H1 (cell line): ENCODE measurements at places on chromosomes 7 and 10.
A peak's percentile ranks its signal among the peaks of the same experiment; 100 is the strongest.

- no peak overlapping the region for H3K27ac ChIP-seq
- DNase-seq, result no peak
- no peaks in the 10 kb centered on the region for H3K4me1 ChIP-seq
- no peaks in the 10 kb centered on the region for H3K36me3 ChIP-seq
- H3K27me3 ChIP-seq, result no peaks in the 10 kb centered on the region
- no peak overlapping the region for H3K4me3 ChIP-seq
These were observed 526.2 kb upstream of the ADARB2 start for GRCh38 chr10:2263561-2263960.

DNA sequence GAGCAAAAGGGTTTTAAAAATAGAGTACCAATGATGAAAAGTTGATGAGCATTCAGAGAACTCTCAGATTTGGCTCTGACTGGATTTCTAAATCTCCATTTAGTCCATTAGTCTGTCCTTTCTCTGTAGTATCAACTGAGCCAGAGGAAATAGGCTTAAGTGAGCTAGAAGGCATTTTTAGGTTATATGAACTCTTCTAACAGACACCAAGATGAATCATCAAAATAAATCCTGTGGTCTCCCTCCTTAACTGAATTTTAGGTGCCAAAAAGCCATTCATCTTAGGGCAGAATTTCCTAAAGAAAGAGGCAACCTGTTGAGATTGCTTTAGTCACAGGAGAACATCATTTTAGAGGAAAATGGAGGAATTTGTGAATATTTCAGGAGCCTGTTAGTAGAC lies 305.1 kb downstream of the AUTS2 start:
- no peaks in the 10 kb centered on the region for H3K36me3 ChIP-seq
- no peak overlapping the region for H3K27ac ChIP-seq
- no peaks in the 10 kb centered on the region for H3K27me3 ChIP-seq
- no peak for DNase-seq

DNA sequence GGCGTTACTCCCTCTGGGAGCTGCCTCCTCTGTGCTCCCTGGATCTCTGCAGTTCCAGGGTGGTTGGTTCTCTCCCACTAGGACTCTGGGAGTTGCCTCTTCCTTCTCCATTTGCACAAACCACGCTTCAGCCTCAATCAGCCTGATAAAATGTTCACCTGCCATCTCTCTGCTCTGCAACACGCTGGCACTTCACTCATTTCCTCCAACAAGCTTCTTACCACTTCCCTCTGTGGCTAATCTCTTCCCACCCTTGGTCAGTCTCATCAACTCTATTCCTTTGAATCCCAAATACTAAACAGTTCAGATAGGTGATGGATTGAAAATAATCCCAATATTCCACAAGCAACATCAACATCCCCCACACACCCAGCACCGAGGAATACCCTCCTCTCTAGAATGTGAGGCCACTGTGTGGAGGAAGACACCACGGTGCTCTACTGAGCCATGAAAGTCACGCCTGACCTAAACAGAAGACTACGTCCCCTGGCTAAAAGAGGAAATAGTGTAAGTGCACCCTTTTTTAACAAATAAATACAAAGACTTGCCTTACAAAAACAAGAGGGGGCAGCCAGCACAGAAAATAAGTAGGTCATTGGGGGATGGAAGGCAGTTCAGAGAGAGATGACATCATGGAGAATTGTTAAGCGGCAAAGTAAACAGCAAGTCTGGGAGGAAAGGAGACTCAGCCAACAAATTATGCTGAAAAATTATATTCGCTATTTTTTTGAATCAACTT lies 1.9 kb upstream of the FAM170B start:
- H3K4me3 ChIP-seq, result no peak overlapping the region
- H3K4me1 ChIP-seq, result no peaks in the 10 kb centered on the region
- H3K27me3 ChIP-seq, result no peaks in the 10 kb centered on the region
- H3K27ac ChIP-seq, result no peak overlapping the region
- DNase-seq, result no peak
- no peaks in the 10 kb centered on the region for H3K36me3 ChIP-seq

DNA sequence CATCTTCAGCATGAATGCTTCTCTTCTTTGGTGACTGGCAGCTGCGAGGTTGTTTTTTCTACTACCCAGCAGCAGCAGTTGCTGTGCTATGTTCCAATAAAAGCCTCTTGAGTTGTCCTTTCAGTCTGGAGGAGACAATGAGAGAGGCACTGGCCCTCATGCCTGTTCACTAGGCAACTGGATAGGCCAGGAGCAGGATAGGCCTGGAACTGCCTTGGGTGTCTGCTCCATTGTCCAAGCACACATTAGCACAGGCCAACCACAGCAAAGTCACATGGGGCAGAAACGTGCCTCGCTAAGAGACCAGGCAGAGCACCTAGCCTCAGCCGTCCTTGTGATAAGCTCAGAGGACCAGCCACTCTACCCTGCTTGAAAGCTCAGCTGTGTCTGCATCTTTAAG lies 76.9 kb upstream of the PDCD4 start:
- H3K36me3 ChIP-seq, result no peaks in the 10 kb centered on the region
- no peaks in the 10 kb centered on the region for H3K4me1 ChIP-seq
- H3K4me3 ChIP-seq, result no peak overlapping the region
- H3K27ac ChIP-seq, result no peak overlapping the region
- no peak for DNase-seq
- H3K27me3 ChIP-seq, result no peaks in the 10 kb centered on the region

GRCh38 chr7:77887567-77887966 lies 89.0 kb downstream of the PHTF2 start:
- no peaks in the 10 kb centered on the region for H3K4me1 ChIP-seq
- H3K36me3 ChIP-seq, result no peaks in the 10 kb centered on the region
- DNase-seq, result no peak
- no peaks in the 10 kb centered on the region for H3K27me3 ChIP-seq

- no peaks in the 10 kb centered on the region for H3K36me3 ChIP-seq
- H3K27me3 ChIP-seq, result no peaks in the 10 kb centered on the region
- no peaks in the 10 kb centered on the region for H3K4me1 ChIP-seq
- no peak overlapping the region for H3K4me3 ChIP-seq
These were observed 8.1 kb downstream of the IL2RA start for GRCh38 chr10:6053816-6054631.

GRCh38 chr7:100957832-100958421 lies 8.6 kb downstream of the MUC3A start:
- no peaks in the 10 kb centered on the region for H3K4me1 ChIP-seq
- DNase-seq, result no peak
- H3K36me3 ChIP-seq, result no peaks in the 10 kb centered on the region
- no peak overlapping the region for H3K27ac ChIP-seq

DNA sequence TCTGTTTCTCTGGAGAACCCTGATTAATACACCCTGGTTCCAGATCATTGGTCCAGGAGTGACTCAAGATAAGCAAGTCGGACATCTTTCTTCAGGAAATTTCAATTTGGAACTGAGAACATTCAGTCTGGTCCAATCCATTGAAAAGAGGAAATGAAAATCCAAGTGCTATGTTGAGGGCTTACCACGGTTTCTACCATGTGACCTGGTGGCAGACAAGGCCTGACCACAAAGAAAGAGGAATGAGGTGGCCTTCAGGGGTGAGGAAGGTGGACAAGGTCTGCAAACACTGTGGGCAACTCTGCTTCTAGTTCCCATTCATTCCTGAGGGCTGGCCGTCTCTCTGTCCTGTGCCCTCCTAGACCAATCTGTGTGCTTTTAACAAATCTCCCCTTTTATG lies 149.2 kb upstream of the GHITM start:
- no peaks in the 10 kb centered on the region for H3K36me3 ChIP-seq
- H3K27ac ChIP-seq, result no peak overlapping the region
- H3K4me3 ChIP-seq, result no peak overlapping the region
- no peaks in the 10 kb centered on the region for H3K27me3 ChIP-seq
- no peak for DNase-seq

DNA sequence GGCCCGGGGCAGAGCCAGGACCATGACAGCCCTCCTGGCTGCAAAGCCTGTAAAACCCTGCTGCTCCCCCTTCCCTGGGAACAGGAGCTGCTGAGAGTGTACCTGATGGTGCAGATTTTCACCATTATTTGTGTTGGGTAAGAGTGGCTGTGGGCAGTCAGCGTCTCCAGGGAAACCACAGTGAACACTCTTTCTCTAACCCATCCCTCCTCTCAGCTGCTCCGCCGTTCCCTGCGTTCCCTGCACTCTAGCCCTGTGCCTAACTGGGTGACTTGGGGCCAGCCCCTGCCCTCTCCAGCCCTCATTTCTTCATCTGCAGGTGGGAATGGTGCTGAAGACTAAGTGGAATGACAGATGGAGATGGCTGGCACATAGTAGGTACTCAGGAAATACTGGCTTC lies 75.9 kb upstream of the PCBD1 start:
- peaks cover 3% of the 10 kb centered on the region; the same call in 1 of the 2 replicates for H3K27me3 ChIP-seq
- no peak overlapping the region for H3K27ac ChIP-seq
- H3K4me1 ChIP-seq, result peaks cover 6% of the 10 kb centered on the region; the same call in 1 of the 2 replicates
- DNase-seq, result no peak

- H3K4me3 ChIP-seq, result no peak overlapping the region
- no peaks in the 10 kb centered on the region for H3K36me3 ChIP-seq
- no peaks in the 10 kb centered on the region for H3K4me1 ChIP-seq
- DNase-seq, result no peak
These were observed 356.8 kb upstream of the ADARB2 start for GRCh38 chr10:2094171-2094570.

- no peaks in the 10 kb centered on the region for H3K27me3 ChIP-seq
- H3K4me1 ChIP-seq, result peaks cover 4% of the 10 kb centered on the region; the same call in 1 of the 2 replicates
- H3K27ac ChIP-seq, result no peak overlapping the region
- no peak overlapping the region for H3K4me3 ChIP-seq
- DNase-seq, result no peak
These were observed 39.0 kb downstream of the COL17A1 start for GRCh38 chr10:104046651-104047050.

DNA sequence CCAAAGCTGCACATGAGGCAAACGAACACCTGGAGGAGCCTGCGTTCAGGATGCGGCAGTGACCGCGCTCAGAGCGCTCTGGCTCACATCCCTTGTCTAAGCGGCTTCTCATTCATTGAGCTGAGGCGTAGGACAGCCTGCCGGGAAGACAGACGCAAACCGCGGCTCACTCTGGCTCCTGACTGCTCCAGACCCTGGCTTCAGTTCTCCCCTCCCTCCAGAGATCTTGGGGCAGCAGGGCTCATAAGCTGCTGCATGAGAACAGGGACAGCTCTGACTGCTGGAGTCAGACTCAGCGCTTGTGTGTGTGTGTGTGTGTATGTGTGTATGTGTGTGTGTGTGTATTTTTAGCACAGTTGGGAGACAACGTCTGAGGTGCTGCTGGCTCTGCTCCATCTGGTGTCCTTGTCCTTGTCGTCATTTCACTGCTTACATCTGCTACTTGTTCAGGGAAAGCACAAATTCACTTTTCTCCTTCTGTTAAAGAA lies 15.8 kb upstream of the LYZL2 start:
- no peak overlapping the region for H3K27ac ChIP-seq
- H3K27me3 ChIP-seq, result no peaks in the 10 kb centered on the region
- no peak for DNase-seq
- H3K4me1 ChIP-seq, result no peaks in the 10 kb centered on the region

DNA sequence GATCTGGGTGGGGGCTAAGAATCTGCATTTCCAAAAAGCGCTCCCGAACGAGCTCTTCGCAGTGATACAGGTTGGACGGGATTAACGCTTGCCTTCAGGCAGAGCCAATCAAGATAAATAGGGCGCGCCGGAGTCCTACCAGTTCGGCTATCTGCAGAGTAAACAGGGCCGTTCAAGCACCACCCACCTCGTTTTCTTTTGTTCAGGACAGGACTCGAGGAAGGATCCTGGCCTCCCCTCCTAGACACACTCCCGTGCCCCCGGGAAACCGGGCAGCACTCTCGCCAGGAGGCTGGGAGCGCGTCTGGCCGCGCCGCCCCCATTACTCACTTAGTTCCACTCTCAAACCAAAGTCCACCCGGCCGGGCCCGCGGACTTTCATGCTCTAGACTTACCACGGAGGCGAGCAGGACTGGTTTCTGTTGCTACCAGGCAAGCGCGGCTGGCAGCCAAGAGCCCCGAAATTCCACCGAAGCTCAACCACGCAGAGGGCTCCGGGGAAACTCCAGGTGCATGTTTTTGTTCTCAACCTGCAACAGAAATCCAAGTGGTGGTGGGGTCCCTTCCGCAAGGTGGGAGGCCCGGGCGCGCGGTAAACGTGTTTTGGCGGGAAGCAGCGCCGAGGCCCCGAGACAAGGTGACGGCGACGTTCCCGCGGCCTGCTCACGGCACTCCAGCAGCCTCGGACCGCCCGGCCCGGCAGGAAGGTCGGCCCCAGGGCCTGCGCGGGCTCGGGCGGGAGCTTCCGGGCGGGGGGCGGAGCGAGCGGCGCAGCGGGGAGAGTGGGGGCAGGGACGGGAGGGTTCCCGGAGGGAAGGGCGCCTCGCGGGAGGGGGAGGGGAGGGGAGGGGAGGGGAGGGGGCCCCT lies 12.7 kb downstream of the HNRNPF start:
- H3K36me3 ChIP-seq, result peaks cover 42% of the 10 kb centered on the region
- H3K27ac ChIP-seq, result peak overlapping the region; percentile 96
- peak; percentile 85 for DNase-seq
- peak overlapping the region; percentile 76 for H3K4me3 ChIP-seq

DNA sequence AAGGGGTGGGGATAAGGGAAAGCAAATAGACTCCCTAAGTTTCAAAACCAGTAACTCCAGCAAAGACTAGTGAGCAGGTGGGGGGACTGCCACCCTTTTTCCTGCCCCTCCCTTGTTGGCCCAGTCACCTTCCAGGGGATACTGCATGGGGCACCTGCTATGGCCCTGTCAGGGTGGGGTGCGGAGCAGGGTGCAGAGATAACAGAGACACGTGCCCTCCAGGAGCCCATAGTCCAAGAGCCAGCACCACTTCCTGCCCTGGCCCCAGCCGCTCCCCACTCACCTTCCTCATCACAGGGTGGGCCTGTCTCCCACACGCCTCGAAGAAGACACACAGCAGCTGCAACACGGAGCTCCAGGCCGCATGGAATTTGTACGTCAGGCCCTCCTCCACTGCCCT lies 20.6 kb downstream of the RRP12 start:
- peaks cover 30% of the 10 kb centered on the region for H3K36me3 ChIP-seq
- no peak for DNase-seq

- H3K27me3 ChIP-seq, result no peaks in the 10 kb centered on the region
- H3K27ac ChIP-seq, result no peak overlapping the region
- no peaks in the 10 kb centered on the region for H3K4me1 ChIP-seq
- no peak overlapping the region for H3K4me3 ChIP-seq
These were observed 125.6 kb upstream of the ZNF32 start for GRCh38 chr10:43774234-43774769.

- peaks cover 7% of the 10 kb centered on the region for H3K4me1 ChIP-seq
- 0 out of 2 replicates have a peak, but pooled peaks cover 2% of the 10 kb centered on the region for H3K27me3 ChIP-seq
- H3K36me3 ChIP-seq, result no peaks in the 10 kb centered on the region
- H3K4me3 ChIP-seq, result no peak overlapping the region
- H3K27ac ChIP-seq, result no peak overlapping the region
These were observed 2.8 kb downstream of the FAM171A1 start for GRCh38 chr10:15368101-15368855.

GRCh38 chr10:131580674-131581073 lies 269.2 kb upstream of the TCERG1L start:
- no peak overlapping the region for H3K27ac ChIP-seq
- no peaks in the 10 kb centered on the region for H3K27me3 ChIP-seq
- no peak for DNase-seq
- H3K36me3 ChIP-seq, result no peaks in the 10 kb centered on the region
- H3K4me3 ChIP-seq, result no peak overlapping the region
